ENCODE measurements at places on chromosomes 2 and 18.
A peak's percentile ranks its signal among the peaks of the same experiment; 100 is the strongest.

DNA sequence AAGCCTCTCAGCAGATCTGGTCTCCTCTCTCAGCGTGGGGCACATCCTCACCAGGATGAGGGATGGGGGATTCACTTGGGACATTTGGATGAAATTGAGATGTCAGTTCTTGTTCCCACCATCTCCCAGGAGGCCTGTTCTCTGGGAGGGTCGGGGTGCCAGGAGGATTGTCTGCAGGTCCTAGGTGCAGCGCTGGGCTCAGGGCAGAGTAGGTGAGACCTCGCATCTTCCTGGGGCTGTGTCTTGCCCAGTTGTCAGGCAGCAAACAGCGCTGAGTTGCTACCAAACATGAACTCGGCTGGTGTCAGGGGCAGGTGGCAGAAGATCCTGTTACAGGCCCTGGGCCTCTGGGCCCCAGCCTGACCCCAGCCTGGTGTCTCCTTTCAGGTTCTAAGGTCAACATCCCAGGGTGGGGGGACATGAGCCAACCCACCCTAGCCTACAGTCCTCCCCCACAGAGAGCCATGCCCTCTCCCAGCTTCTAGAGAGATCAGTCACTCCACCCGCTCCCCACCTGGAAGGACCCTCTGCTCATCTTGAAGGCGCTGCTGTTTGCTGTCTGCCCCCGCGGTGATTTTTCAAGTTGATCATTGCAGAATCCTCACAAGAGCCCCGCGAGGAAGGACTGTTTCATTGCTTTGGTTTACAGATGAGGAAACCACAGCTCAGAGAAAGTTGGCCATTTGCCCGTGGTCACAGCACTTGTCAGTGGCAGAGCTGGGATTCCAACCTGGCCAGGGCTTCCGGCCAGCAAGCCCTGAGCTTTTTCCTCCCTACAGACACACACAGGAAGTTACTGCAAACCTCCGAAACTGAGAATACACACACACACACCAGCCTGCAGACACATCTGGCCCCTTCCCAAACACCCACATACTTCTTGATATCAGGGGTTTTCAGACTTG lies 83.9 kb downstream of the STPG4 start:
- peak; percentile 31 for DNase-seq

GRCh38 chr2:134118279-134119116 lies 135.4 kb upstream of the MGAT5 start:
- DNase-seq, result peak; percentile 87

GRCh38 chr2:41267929-41268659 lies 779.7 kb upstream of the PKDCC start:
- no peak for DNase-seq

GRCh38 chr2:212726403-212726802 lies 187.8 kb upstream of the ERBB4 start:
- DNase-seq, result no peak

DNA sequence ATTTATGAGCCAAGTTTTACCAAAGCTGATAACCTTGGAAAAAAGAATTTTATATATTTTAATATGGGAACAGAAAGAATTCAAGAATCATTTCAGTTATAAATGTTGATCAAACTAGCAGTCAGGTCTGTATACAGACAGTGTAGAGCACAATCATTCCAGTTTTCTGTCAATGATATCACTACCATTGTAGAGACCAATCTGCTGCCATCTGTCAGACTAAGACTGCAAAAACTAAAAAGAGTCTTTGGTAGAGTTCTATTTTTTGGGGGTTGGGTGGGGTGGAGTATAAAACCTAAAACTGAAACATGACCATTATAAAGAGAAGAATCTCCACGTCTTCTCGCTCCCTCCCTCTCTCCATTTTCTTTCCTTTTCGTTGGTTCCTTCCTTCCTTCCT lies 204.7 kb upstream of the UBE2E3 start:
- no peak for DNase-seq

- DNase-seq, result no peak
These were observed 303.9 kb downstream of the ZEB2 start for GRCh38 chr2:144215701-144216675.

- DNase-seq, result peak; percentile 19
These were observed 23.2 kb upstream of the ACVR1 start for GRCh38 chr2:157899125-157899839.

GRCh38 chr2:168517816-168518215 lies 61.7 kb downstream of the CERS6 start:
- DNase-seq, result no peak

DNA sequence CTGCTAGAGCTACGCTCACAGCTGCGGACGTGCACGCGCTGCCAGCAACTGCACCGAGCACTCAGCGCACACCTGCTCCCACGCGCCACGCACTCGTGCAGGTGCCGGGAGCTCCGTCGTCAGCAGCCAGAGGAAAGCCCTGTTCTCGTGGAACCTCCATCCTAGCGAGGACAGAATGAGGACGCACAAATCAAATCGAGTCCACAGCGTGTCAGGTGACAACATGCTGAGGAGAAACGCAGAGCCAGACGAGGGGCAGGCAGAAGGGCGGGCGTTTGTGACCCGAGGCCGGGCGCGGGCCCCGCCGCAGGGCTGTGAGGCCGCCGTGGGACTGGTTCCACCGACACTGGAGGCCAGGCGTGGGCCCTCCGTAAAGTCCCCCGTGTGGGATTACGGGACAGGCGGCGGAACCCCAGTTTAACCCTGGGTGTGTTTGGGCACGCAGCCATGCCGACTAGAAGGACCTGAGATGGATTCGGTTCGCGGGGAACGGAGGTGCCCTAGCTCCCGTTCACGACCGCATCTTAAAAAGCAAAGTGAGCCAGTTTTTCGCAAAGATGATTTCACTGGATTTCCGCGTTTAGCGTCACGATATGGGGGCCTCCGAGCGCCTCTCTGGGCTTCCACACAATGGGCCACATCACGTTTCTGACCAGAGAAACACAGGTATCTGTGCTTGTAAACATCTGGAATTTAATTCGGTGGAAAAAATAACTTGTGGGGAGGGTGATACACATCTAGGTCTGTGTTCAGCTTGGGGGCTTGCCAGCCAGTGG lies 26.9 kb upstream of the ALKAL2 start:
- DNase-seq, result no peak

DNA sequence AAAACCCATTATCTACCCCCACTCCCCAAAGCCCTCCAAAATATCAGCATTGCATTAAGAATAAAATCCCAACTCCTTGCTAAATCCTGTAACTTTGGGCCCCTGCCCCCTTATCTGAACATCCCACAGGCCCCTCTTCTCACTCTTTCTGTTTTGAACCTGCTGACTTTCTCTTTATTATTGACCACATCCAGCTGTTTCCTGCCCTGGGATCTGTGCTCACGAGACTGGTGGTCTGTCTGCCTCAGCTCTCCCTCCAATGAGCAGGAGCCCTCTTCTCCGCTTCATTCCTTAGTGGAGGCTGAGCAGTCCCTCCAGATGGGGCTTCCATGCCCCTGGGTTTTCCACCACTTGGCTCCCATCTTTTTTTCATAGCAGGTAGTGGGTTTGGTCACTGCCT lies 116.9 kb downstream of the ACKR3 start:
- no peak for DNase-seq

DNA sequence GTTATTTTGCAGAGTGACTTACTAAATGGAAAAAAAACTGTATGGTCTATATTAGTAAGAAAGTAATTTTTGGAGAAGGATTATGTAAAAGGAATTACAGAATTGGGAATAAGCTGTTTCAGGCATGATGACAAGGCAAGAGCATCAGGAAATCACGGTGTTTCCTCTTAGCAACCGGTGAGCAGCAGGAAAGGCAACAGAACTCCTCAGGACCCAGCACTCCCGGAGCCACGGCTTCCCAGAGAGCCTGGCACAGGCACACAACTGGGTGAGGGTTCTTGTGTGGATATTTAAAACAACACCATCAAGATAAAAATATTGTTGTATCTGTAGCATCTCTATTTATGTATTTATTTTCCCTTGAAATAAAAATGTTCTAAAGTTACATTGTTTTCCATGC lies 34.4 kb downstream of the CYP27C1 start:
- no peak for DNase-seq

DNA sequence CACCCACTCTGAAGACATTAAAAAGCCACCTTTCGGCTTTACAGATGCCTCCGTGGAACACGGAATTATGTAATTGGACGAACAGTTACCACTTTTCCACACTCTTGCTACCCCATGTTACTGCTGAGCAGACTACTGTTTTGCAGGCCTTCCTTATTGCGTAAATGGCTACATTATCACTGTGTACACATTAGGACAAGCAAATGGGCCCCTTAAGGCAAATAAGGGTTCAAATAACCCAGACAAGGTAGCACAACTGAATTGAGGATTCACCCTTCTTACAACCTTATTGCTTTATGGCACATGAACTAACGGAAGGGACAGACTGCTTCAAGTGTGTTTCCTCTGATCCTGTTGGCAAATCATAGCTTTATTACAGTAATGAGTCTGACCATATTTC lies 832.2 kb upstream of the FANCL start:
- no peak for DNase-seq

DNA sequence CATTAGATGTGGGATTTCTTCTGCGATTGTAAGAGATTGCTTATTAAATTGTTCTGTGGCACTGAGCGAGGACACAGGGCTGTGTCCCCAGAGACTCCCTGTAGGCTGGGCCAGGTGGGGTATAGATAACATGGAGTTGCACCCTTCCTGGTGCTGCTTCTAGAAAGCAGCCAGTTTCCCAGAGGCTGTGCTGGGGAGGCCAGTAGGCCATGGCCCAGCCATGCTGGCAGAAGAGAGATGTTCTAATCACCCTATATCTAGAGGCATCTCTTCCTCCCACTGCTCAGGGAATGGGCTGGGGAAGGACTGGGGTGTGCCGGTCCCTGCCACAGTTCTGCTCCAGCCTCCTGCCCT lies 66.9 kb downstream of the HS1BP3 start:
- DNase-seq, result no peak

DNA sequence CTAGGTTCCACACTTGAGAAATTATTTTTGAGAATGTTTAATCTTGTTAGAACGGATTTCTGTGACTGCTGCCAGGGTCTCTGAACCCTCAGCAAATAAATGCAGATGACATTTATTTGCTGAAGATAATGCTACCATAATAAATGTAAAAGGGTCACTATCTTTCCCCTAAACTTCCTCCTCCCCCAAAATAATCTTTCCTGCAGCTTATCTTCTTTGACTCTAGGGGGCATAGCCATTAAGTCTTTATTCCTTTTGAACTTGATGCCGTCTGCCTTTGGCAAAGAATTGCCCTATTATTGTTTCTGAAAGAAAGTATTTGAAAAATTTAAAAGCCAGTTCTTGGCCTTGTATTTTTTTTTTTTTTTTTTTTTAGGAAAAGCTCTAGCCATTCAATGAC lies 63.6 kb upstream of the ACSL3 start:
- no peak for DNase-seq

- DNase-seq, result no peak
These were observed 72.6 kb downstream of the ANKRD44 start for GRCh38 chr2:197238043-197238365.

GRCh38 chr2:15638720-15639119 lies 47.1 kb downstream of the DDX1 start:
- no peak for DNase-seq

DNA sequence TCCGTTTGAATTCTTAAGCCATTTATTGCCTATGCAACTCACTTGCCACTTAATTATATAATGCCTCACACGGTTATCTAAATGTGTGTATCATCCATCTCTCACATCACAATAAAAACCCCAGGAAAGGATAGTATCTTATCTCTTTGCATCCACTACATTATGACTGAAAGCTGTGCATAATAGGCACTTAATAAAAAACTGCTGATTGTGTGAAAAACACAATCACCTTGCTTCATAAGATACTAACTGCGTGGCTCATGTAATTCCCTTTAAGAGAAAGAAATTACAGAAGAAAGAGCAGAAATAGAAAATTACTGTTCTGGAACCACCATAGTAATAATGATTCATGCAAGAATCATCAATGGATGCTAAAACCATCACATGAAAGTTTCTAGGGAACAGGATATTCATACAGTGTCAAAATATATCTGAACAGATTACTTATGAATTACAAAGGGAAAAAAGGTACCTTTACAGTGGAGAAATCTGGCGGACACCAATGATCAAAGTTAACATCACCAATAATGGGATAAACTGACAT lies 29.3 kb downstream of the CUL3 start:
- DNase-seq, result no peak

GRCh38 chr2:214410128-214410775 lies 602 bp upstream of the VWC2L start:
- DNase-seq, result no peak

DNA sequence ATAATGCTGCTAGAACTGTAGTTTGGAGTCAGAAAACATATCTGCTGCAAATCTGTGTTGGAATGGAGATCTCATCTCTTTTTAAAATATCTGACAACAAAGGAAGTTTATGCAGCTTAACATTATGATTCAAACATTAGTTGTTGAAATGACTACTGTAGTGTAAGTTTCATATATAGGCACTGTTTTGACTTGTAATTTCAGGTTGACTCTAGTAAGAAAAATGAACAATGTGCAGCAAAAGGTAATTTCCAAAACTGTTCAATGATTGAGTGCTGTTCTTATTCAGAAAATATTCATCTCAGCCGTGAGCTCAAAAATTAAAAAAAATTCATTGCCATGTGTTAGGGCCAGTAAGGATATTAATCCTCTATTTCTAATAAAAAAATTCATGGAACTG lies 48.5 kb downstream of the CCDC138 start:
- no peak for DNase-seq

DNA sequence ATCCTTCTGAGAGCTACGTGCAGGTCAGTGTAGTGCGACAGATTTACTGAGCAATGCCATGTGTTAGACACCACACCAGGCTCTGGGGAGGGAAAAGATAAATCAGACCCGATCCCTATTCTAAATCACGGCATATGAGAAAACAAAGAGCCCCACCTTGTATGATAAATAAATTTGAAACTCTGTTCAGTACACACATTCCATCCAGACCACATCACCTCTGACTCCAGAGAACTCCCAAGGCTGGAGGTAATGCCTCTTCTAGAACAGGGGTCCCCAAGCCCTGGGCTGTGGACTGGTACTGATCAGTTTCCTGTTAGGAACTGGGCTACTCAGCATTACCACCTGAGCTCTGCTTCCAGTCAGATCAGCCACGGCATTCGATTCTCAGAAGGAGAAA lies 77.3 kb downstream of the QPCT start:
- no peak for DNase-seq

DNA sequence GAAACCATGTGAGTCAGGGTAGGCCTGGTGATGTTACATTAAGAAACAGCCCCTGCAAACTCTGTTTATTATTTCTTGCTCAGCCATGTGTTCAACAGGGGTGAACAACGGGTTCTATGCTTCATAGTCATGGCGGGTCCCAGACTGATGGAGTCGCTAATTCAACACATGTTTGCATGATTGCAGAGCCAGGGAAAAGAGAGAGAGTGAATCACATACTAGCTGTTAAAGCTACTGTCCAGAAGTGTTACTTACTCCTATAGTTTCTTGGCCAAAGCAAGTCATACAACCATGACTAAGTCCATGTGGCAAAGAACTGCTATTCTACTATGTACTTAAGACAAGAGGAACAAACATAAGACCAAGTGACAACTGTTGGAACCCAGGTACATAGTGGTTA lies 241.2 kb upstream of the SKOR2 start:
- no peak for DNase-seq

DNA sequence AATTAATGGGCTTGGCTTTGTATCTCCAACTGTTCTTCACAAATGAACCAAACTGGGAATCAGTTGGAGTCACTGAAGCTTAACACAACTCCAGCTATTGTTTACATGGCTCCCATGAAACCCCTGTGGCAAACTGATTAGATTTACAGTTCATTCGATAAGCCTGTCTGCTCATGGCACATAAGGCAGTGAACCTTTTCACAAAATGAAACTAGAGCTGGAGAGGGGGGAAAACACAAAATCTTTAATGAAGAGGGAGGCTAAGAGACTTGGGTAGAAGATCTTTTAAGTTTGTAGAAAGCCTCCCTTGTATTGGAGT lies 11.6 kb upstream of the ITGA6 start:
- no peak for DNase-seq

Data from activated naive CD4-positive, alpha-beta T cell treated with Interleukin-2 at 50 U/mL for 16 hours (primary cell).